ENCODE measurements at places on chromosomes 7 and 10.

DNA sequence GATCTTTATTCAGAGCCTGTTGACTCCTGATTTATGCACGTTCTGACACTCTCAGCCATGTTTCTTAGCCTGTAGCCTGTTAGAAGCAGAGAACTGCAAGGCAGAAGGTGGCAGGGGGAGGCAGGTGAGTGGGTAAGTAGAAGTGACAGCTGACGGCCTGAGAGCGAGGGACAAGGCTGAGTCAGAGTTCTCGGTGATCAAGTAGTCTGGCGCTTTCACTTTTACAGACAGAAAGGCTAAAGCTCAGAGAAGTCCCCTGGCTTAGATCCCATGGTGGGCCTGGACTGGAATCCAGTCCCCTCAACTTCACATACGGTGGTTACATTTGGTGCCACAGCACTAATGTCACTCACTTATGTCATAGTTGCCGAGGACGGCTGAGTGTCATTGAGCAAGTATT, 139.0 kb downstream of the TACC2 start:
- no peak for DNase-seq

GRCh38 chr10:100784126-100784525, 38.7 kb downstream of the PAX2 start:
- no peak for DNase-seq

GRCh38 chr7:48144291-48144768, 26.9 kb upstream of the ABCA13 start:
- no peak for DNase-seq

DNA sequence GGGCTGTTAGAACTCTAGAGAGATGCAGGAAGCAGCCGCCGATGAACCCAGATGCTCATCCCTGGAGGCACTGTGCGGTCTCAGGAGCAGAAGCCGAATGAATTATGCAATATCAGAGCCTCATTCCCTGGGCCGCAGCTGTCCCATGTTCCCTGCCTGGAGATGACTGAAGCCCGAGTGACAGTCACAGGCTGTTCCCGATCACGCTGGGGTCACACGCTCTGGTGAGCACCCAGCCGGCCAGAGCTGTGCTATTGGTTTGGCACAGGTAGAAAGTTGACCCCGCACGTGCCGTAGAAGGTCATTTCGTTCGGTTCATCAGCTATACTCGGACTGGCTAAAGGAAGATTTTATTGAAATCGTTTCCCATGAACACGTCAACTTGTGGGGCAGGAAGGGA, 140.5 kb upstream of the SH2B2 start:
- DNase-seq: no peak

GRCh38 chr7:150363872-150364271, 4.8 kb upstream of the REPIN1 start:
- DNase-seq: no peak

DNA sequence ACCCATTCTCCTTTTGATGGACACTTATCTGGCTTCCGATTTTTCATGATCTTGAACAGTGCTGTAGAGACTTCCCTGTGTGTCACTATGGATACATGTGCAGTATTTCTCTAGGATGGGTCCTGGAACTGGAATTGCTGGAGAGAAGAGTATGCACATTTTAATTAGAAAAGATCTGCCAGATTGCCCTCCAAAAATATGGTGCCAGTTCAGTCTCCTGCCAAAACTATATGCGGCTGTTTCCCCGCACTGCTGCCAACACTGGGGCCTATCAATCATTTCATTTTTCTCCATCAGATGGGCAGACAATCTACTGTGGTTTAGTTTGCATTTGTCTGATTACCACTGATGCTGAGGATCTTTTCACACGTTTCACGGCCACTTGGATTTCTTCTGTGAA, 105.0 kb downstream of the SH2D4B start:
- DNase-seq: no peak

- DNase-seq: no peak
Observed at GRCh38 chr7:55490099-55490498, 82.2 kb downstream of the VOPP1 start.

GRCh38 chr7:40658729-40659128, 523.9 kb downstream of the SUGCT start:
- no peak for DNase-seq

DNA sequence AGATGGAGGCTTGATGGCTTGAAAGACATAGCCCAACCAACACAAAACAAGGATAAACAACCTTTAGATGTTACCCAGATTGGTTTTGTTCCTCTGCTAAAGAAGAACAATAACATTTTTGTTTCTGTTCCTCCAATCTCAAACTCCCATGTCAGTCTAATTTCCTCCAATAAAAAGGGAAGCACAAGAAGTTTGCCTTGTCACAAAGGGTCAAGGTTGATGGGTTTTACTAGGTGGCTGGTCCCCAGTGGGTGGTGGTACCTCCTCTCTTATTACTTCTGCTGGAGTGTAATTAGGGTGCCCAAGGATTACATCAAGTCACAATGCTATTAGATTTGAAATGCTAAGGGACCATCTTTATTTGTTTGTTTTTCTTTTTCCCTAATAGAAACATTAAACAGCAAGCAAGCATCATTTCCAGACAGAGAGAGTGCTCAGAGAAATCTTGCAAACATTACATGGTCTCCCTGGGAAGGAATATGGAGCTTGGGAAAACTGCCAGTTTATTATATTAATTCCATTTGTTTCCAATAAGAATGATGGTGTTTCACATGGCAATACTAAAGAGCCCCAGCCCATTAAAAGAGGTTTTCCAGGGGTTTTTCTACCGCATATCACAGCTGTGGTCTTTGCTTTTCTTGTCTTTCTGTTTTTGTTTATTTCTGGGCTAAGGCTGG, 78.3 kb upstream of the AOAH start:
- DNase-seq: no peak

GRCh38 chr10:58488921-58489320, 23.8 kb upstream of the BICC1 start:
- no peak for DNase-seq

DNA sequence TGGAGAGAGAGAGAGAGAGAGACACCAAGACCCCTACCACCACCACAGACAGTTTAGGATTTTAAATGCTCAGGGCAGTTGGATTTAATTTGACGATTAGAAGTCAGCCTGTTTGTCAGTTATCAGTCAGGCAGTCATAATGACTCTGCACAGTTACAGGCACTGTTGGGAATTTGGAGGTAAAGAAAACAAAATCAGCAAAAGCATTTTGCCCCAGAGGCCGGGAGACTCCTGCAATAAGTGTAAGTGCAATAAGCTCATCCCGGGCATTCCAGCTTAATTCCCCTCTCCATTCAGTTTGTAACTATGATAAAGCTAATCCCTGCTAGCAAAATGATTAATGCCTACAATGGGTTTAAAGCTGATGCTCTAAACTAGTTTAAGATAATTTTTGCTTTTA, 13.5 kb downstream of the SEMA3C start:
- no peak for DNase-seq

- no peak for DNase-seq
Observed at GRCh38 chr10:95841661-95842498, 65.9 kb upstream of the CC2D2B start.

GRCh38 chr10:131636841-131637724, 263.7 kb upstream of the PPP2R2D start:
- no peak for DNase-seq

GRCh38 chr7:112889268-112889667, 99.1 kb upstream of the TMEM168 start:
- DNase-seq: no peak

- no peak for DNase-seq
Observed at GRCh38 chr7:146722986-146723385, 606.4 kb downstream of the CNTNAP2 start.

GRCh38 chr7:38367301-38367890, 94.0 kb upstream of the TARP start:
- DNase-seq: no peak

- no peak for DNase-seq
Observed at GRCh38 chr7:74599244-74599643, 58.3 kb upstream of the GTF2I start.

GRCh38 chr10:122267849-122268737, 3.0 kb upstream of the BTBD16 start:
- DNase-seq: peak; percentile 25

GRCh38 chr7:1418505-1419309, 40.6 kb downstream of the MICALL2 start:
- no peak for DNase-seq

- peak; percentile 64 for DNase-seq
Observed at GRCh38 chr10:124732931-124733570, 11.1 kb downstream of the FAM53B start.

- no peak for DNase-seq
Observed at GRCh38 chr10:83959328-83959727, 180.0 kb upstream of the GHITM start.
